Activated T-cell treated with anti-CD3 and anti-CD28 coated beads for 48 hours (primary cell): ENCODE measurements at places on chromosomes 2 and 18.
A peak's percentile ranks its signal among the peaks of the same experiment; 100 is the strongest.

DNA sequence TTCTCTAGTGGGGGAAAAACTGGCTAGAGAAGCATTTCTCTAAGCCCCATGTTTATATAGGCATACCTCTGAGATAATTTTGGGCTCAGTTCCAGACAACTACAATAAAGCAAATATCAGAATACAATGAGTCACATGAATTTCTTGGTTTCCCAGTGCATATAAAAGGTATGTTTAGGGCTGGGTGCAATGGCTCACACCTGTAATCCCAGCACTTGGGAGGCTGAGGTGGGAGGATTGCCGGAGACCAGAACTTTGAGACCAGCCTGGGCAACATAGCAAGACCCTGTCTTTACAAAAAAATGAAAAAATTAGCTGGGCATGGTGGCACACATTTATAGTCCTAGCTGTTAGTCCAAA lies 22.2 kb downstream of the TSN start:
- DNase-seq: no peak

DNA sequence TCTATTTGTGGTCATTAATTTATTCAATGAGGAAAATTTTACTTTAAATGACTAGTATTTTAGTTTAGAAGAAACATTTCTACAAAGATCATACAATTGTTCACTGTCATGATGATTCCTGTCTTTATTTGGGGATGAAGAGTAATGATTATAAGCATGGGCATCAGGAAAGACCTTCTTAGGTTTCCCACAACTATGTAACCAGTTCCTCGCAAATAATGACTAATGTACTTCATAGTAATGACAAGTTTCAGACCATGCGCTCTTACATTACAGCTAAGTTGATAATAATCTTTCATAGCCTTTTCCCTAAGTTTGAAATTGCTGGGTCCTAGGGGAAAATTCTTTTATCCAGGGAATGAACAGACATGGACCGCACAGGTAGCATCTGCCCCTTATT lies 90.5 kb downstream of the MYO5B start:
- no peak for DNase-seq

GRCh38 chr2:2686222-2686621 lies 355.1 kb upstream of the MYT1L start:
- DNase-seq: no peak

GRCh38 chr2:45134014-45134413 lies 124.8 kb upstream of the SIX2 start:
- no peak for DNase-seq

GRCh38 chr2:39728941-39729351 lies 50.1 kb downstream of the THUMPD2 start:
- DNase-seq: peak; percentile 3

- DNase-seq: no peak
Measured at GRCh38 chr2:147172493-147173188, 672.2 kb upstream of the ACVR2A start.
